ENCODE measurements at places on chromosomes 16 and 17. TPM values are rescaled to one million over a fixed set of nuclear protein-coding genes. Genes with fewer than 3 reads are reported as not detected.
A peak's percentile ranks its signal among the peaks of the same experiment; 100 is the strongest.

SPATA32 gene
- not detected for total RNA-seq

PMFBP1 gene
- total RNA-seq, result 0.21 TPM

DNA sequence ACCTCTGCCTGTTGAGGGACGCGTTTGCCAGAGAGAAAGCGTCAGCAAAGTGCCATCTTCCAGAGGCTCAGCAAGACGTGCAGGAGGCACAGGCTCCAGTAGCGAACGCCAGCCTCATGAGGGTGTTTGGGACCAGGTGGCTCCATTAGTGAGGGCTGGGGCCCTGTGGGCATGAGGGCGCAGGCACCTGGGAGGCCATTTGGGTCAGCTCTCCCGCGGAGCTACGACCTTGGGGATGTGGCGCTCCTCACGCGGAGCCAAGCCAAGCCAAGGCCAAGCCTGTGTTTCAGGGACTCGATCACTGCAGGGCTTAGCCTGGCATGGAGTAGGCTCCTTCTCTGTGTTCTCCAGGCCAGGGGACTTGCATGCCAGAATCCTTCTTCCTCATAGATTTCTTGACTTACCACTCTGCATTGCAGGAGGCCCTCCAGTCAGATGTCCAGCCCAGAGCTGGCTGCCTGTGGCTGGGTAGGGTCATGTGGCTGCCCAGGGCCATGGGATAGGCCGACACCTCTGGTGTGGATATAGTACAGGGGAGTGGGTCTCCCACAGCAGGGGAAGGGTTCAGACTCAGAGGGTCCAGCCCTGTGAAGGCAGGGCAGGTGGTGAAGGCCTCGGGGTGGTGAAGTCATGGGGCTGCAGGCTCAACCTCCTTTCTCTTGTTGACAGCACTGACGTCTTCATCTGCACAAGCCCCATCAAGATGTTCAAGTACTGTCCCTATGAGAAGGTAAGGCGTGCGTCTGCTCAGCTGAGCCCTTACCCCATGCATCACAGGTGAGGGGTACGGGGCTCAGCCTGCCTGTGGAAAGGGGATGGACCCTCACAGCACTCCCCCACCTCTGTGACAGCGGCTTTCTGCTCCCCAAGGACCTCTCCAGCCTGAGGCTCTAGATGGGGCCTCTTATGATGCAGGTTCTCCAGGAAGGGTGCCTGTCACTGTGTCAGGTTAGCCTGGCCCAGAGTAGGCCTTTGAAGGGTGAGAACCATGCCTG is 19.6 kb downstream of the NT5M start:
- no peak for DNase-seq

DNA sequence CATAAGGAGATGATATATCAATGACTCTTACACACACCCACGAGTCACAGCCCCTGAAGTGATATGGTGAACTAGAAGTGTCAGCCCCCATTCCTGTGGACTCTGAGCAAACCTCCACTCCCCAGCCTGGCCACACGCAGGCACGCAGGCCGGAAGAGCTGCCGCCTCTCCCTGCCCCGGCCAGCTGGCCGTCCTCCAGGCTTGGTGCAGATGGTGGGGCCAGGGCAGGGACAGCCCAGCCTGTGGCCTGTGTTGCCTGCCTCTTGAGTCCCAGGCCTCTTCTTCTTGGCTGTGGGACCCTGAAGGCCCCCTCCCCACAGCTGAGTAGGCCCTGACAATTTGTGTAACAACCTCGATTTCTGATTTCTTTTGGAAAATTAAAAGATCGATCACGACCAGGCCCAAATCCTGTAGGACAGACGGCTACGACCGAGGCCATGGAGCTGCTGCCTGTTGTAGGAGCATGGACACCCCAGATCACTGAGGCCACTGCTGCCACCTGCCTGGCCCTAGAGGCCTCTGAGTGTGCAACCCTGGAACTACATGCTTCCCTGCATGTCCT is 10.0 kb upstream of the MPRIP start:
- no peak for DNase-seq

OR2C1 gene
- total RNA-seq, result not detected

- DNase-seq, result no peak
Measured at GRCh38 chr17:337453-337852, 15.2 kb downstream of the RPH3AL start.

GRCh38 chr17:56735842-56736241 is 97.9 kb downstream of the C17orf67 start:
- no peak for DNase-seq

SAMD14 gene
- 4.1 TPM for total RNA-seq

C17orf50 gene
- not detected for total RNA-seq

CHST4 gene
- total RNA-seq, result not detected

DNAAF1 gene
- total RNA-seq, result under 0.01 TPM

KIF2B gene
- total RNA-seq, result not detected

DNA sequence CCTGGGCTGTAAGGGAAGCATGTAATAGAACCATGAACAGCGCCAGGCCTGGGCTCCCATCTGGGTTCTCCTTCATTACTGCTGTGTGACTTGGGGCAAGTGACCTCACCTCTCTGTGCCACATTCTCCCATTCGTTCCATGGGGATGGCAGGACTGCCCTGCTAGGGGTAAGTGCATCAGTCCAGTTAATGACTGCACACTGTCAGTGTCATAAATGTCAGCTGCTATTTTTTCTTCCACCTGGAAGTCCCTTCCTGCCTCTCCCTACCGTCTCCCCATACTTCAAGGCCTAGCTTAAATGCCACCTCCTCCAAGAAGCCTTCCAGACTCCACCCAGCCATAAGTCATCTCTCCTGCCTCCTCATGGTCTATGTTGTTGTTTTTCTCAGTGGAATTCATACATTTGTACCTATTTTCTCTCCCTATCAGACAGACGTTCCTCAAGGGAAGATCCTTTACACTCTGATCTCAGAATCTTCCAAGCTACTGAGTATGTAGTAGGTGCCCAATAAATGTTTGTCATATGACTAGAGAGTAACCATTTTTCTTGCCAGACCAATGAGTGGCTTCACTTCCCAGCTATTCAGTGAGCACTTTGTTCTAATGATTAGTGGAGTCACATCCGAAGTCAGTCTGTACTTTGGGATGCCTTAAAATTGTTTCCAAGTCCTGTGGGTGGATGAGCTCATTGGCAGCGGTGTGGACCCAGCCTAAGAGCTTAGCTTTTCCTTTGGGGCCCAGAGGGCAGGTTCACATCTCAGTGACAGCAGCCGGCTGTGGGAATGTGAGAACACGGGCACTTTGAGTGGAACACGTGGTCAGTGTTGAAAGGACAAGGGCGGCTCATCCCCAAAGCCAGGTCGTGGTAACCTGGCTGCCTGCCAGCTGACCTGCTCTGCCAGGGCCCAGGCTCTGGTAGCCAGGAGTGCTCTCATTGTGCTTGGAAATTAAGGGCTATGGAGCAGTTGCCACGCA is 147.5 kb upstream of the GSE1 start:
- DNase-seq, result no peak

LLGL1 gene
- total RNA-seq, result 36.4 TPM

TBC1D3B gene
- 0.86 TPM for total RNA-seq

TTLL6 gene
- total RNA-seq, result not detected

- DNase-seq, result no peak
Measured at GRCh38 chr16:30829130-30830071, 42.4 kb upstream of the ZNF629 start.

CD19 gene
- not detected for total RNA-seq

GRCh38 chr17:65776890-65777289 is 215.4 kb upstream of the AXIN2 start:
- DNase-seq, result no peak

GRCh38 chr17:54269881-54270280 is 447.2 kb downstream of the KIF2B start:
- DNase-seq, result no peak

- no peak for DNase-seq
Measured at GRCh38 chr16:67284699-67285646, 5.6 kb downstream of the PLEKHG4 start.

ADAM11 gene
- 0.25 TPM for total RNA-seq

DNA sequence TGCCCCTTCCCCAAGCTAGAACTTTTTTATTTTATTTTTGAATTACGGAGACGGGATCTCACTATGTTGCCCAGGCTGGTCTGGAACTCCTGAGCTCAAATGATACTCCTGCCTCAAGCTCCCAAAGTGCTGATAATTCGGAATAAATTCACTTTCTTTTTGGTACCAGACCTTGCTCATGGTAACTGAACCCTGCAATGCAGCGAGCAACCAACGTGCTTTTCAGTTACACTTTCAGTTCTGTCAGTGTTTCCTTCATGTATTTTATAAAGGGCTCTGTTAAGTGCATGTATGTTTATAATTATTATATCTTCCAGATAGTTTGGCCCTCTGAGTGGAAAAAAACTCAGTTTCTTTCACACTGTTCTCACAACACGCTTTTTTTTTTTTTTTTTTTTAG is 13.9 kb downstream of the C16orf96 start:
- no peak for DNase-seq

PIK3R5 gene
- not detected for total RNA-seq

- no peak for DNase-seq
Measured at GRCh38 chr17:32240750-32241149, 24.9 kb upstream of the RHBDL3 start.

ACSM5 gene
- not detected for total RNA-seq

DRG2 gene
- 38.1 TPM for total RNA-seq

- DNase-seq, result no peak
Measured at GRCh38 chr17:21250854-21251253, 2.4 kb downstream of the NATD1 start.

DNA sequence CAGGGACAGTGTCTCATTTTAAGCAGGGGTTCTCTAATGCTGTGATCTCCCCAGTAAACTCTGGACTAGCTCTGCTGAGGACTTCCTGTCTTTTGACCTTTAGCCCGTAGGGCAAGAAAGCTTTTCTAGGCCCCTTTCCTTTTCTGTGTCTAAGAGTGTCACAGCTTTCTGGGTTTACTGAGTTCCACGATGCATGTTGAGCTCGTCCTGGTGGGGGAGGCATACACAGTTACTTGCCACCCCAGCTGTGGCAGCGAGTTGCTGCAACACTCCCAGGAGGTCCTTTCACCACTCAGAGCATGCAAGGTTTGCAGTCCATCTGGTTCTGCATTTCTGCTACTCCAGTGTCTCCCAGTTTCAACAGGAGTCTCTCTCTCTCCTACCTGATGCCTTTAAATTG is 23.7 kb downstream of the NOD2 start:
- DNase-seq, result no peak

MIEF2 gene
- 16.7 TPM for total RNA-seq

DNA sequence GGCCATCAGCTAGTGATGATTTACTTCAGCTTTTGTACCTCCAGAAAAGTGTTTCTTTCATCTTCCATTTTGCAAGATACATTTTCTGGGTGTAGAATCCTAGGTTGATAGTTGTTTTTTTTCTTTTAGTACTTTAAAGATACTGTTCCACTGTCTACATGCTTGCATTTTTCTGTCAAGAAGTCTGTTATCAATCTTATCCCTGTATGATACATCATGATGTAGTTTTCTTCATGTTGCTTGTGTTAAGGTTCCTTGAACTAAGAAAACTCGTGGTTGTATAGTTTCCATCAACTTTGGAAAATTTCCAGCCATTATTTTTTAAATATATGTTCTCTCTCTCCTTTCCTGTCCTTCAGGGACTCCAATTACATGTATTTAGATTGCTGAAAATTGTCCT is 24.1 kb downstream of the DYNLL2 start:
- DNase-seq, result no peak

GRCh38 chr16:68380676-68381362 is 67.5 kb downstream of the SMPD3 start:
- DNase-seq, result no peak

GRCh38 chr17:65537845-65538674 is 23.4 kb downstream of the AXIN2 start:
- no peak for DNase-seq

- DNase-seq, result no peak
Measured at GRCh38 chr17:3732210-3732621, 8.5 kb downstream of the HASPIN start.

- no peak for DNase-seq
Measured at GRCh38 chr16:61820398-61820797, 215.8 kb downstream of the CDH8 start.

C1QTNF8 gene
- total RNA-seq, result not detected

DNA sequence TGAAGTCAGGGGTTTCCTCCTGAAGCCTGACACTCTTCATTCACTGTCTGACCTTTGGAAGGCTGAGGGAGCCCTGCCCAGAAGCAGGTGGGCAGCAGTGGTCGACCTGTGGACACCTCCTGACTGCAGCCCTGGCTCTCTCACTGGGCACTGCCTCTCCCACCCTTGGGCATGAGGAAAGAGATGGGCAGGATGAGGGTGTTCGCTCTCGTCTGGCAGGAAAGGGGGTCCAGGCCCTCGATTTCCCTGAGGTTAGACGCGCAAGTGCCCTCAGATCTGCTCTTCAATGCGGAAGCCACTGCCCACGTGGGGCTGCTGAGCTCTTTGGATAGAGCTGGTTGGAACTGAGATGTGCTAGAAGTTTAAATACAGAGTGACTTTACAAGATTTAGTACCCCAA is 171.9 kb downstream of the AHSP start:
- no peak for DNase-seq

DNA sequence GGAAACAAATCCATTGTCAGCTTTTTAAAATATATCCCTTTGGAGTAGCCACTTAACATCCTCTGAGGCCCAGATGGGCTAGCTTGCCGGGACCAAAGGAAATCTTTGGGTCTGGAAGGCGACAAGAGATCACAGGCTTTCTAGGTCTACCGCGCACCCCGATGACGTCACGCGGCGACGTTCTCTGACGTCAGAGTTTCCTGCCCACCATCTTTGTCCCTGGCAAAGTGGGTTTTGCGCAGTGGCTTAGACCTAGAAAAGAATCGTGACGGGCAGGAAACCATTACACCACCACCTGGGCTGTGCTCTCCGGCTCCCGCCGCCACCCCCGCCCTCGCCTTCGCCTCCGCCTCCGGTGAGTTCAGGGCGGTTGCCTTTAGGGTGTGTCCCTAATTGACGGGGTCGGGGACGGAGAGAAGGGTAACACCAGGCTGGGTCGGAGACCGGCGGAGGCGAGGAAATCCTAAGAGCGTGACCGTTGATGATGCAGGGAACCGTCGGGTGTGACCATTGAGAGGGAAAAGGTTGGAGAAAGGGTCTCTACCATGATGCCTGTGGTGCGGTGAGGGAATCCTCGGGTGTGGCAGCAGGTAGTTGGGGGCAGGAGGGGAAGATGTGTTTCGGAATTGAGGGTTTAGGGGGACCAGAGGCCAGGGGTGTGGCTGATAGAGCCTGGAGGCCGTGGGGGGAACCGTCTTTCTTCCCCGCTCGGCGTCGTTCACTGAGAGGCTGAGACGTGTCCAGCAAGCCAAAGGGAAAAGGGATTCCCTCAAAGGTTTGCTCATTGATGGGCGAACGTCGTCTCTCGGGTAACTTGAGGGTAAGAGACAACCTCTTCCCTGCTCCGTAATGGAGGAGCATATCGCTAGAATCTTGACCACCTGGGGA is at the start of gene AP2B1:
AP2B1 (plus strand) TSS at position 249 of the 888 bp plus-strand sequence. CDS start 6,709 bp downstream, outside the sequence.
- DNase-seq, result peak; percentile 90

SEPHS2 gene
- total RNA-seq, result 16.6 TPM

- DNase-seq, result no peak
Measured at GRCh38 chr16:84423416-84423837, 55.1 kb downstream of the ATP2C2 start.

GRCh38 chr16:57446531-57447185 is 527 bp downstream of the CIAPIN1 start:
- DNase-seq, result no peak

GRCh38 chr16:23072084-23072599 is 77.1 kb downstream of the USP31 start:
- peak; percentile 57 for DNase-seq

PITPNM3 gene
- 0.74 TPM for total RNA-seq
